ENCODE measurements at places on chromosomes 7 and 10.

DNA sequence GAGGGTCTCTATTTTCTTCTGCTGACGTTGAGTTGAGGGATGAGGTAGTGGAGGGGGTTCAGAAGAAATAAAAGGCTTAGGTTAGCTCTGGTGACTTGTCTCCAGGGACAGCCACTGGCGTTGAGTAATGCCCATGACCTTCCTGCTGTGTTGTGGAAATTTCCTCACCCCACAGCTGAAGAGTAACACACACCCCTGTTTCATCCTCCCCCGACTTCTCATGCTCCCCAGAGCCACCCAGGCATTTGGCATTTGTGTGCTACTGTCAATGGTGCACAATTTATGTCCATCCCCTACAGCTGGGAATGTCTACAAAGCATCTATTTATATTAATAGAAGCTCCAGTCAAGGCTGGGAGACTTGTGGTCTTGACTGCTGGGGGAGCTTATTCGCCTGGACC, 4.7 kb upstream of the TMEM72 start:
- DNase-seq, result no peak

DNA sequence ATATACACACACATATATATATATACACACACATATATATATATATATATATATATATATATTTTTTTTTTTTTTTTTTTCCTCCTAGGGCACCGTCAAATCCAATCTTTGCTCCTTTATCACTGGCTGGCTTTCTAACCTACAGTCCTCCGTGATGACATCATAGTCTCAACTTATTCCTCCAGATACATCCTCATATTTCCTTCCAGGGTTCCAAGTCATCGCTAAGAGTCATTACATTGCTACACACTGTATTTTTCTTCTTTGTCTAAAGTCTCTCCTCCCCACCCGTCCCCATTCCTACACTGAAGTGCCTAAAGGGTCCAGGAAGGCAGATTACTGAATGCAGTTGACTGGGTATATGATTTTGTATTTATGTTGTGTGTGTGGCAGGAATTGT, 1.1 kb upstream of the FAM200A start:
- no peak for DNase-seq

- DNase-seq, result no peak
These were observed 105.0 kb upstream of the LANCL2 start for GRCh38 chr7:55260171-55260570.

DNA sequence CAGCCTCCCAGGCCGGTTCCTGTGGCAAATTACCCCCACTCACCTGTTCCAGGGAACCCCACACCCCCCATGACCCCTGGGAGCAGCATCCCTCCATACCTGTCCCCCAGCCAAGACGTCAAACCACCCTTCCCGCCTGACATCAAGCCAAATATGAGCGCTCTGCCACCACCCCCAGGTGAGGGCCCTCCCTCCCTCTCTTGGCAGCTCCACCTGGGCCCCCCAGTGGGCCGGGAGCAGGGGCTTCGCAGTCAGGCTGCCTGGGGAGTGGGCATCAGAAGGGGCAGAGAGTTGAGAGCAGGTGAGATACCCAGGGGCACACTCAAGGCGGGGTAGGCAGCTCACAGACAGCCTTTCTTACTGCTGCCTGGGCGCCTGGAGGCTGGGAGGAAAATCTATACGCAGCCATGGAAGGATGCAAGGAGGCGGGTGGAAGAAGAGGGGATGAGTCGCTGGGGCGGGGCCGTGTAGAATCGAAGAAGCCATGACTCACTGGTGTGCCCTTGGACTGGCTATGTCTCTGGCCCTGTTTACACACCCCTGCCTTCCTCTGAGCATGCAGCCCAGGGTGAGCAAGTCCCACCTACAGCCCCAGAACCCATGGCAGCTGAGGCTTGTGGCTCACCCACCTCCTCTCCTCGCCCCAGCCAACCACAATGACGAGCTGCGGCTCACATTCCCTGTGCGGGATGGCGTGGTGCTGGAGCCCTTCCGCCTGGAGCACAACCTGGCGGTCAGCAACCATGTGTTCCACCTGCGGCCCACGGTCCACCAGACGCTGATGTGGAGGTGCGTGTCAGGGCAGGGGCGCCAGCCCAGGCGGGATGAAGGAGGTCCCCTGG, 48.6 kb upstream of the PPIF start:
- DNase-seq, result peak; percentile 41

- no peak for DNase-seq
These were observed 682 bp downstream of the HGF start for GRCh38 chr7:81768951-81769778.

DNA sequence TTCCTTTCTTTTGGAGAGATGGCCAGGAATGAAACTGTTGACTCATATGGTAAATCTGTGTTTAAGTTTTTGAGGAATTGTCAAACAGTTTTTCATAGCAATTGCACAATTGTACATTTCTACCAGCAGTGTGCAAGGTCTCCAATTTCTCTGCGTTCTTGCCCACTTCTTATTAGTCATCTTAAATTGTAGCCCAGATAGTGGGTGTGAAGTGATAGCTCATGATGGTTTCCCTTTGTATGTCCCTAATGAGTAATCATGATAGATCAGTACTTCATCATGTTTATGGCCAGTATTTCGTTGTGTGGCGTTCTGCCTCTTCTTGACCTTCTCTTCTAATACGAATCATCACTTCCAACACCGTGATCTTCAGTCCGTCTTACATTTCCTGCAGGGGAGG, 136.3 kb downstream of the DOCK1 start:
- no peak for DNase-seq

GRCh38 chr7:51134013-51134441, 182.6 kb downstream of the COBL start:
- no peak for DNase-seq

- DNase-seq, result no peak
These were observed 35.5 kb upstream of the TNPO3 start for GRCh38 chr7:129090300-129090907.

DNA sequence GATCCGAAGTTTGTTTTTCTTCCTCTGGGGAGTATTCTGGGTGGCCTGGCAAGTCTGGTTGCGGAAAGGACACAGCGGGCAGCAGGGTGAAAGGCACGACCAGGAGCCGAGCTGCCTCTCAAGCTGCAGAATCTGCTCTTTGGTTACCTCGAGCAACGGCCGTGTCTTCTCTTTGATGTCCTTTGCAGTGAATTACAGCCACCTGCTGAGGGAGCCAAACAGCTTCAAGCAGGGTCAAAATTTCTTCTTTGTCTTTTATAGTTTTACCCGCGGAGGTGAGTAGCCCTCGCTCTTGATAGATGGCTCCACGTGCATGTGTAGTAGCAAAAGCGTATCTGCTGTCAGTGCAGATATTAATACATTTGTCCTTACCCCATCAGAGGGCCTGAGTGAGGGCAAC, 177.3 kb upstream of the MBL2 start:
- DNase-seq, result no peak

- no peak for DNase-seq
These were observed 671 bp upstream of the PAPSS2 start for GRCh38 chr10:87658858-87659555.

- DNase-seq, result no peak
These were observed 20.1 kb downstream of the PILRA start for GRCh38 chr7:100393233-100393905.

DNA sequence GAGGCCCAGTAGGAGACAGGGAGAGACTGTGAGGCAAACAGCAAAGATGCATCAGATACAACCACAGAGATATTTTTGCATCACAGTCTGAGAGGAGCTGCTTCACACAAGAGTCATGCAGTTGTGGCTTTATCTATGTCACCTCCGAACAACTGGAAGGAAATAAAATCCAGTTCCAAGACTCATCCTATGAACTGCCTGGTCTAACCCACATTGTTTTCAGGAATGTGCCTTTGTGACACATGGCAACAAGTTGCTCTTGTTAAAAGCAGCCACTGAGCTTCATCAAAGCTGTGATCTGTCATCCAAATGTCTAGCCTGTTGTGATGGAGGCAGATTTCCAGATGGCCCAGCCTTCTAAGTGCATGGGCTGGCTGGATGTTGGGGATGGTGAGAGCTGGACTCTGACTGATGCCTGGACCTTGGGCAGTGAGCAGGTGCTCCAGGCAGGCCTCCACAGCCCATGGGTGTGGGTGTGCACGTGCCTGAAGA, 255.0 kb downstream of the BMPER start:
- DNase-seq, result no peak

GRCh38 chr10:128167926-128168520, 41.8 kb upstream of the MKI67 start:
- no peak for DNase-seq

GRCh38 chr10:22988581-22989360, 60.9 kb downstream of the ARMC3 start:
- peak; percentile 84 for DNase-seq

GRCh38 chr7:130733931-130734814, at the start of gene KLF14:
Gene KLF14, minus strand, starts transcription at chr7:130734207. Its CDS starts 174 bp downstream, at chr7:130734033.
- DNase-seq, result no peak

GRCh38 chr10:118171861-118172260, 125.1 kb upstream of the RAB11FIP2 start:
- no peak for DNase-seq

GRCh38 chr10:69641261-69641980, 11.4 kb downstream of the FAM241B start:
- DNase-seq, result no peak

DNA sequence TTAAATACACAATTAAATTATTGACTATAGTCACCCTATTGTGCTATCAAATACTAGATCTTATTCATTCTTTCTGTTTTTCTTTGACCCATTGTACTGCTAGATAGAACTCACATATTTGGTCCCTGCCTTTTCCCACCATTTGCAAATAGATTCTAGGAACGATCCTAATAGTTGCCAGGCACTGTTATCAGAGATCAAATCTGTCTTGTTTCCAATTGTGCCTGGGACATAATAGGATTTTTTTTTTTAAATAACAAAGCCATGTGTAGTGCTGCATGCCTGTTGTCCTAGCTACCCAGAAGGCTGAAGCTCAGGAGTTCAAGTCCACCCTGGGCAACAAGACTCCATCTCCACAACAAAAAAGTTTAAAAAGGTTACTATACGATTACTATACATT, 72.0 kb downstream of the C1GALT1 start:
- DNase-seq, result no peak

- no peak for DNase-seq
These were observed 65.2 kb upstream of the SYPL1 start for GRCh38 chr7:106177300-106177690.

DNA sequence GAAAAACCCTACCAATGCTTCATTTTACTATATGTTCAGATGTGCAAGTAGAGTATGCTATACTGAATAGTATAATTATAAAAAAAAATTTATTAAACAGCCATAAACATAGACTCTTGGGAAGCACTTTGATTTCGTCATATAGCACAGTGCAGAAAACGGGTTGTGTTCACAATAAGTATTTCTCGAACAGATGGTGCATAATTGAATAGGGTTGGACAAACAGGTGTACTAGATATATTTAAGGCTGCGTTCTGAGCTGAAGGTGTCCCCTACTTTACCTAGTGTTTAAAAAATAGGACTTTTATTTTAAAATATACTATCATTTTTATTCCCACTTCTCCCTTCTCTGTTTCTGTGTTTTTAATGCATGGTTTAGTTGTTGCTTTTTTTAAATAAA, 841.5 kb downstream of the ANKRD7 start:
- no peak for DNase-seq

DNA sequence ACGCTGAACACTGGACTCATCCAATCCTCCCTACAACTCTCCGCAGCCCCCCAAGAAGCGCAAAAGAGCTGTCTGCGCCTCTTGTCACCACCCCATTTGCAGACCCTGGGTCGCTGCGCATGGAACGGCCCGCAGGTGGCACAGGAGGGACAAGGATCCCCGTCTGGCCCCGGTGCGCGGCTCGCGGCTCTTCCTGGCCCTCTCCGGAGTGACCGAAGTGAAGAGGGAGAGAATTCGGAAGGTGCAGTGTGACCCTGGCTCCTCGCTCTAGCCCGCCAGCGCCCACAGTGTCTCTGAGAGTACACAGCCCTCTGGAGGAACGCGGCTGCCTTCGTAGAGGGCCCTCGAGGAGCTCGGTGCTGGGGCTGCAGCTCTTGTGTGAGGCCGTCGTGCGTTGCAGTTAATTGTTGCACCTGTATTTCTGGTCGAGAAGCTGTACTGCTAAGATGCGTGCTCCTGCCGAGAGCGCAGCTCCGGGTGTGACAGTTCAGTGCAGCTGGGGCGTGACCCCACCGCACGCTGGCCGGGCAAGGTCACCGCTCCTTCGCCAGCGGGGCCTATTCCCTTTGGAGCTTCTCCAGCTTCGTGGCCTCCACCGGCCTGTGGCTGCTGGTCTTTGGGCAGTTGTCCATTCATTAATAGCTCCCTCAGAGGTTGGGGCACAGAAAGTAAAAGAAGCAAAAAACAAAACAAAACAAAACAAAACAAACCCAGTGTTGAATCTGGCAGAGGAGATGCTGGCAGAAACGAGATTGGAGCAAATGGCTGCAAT, 119.0 kb downstream of the SEC23IP start:
- no peak for DNase-seq

GRCh38 chr7:49850921-49851613, 77.6 kb downstream of the VWC2 start:
- DNase-seq, result no peak
